ENCODE measurements at places on chromosomes 5 and 9.

GRCh38 chr9:27054841-27055240 lies 49.4 kb upstream of the LRRC19 start:
- no peak for DNase-seq

DNA sequence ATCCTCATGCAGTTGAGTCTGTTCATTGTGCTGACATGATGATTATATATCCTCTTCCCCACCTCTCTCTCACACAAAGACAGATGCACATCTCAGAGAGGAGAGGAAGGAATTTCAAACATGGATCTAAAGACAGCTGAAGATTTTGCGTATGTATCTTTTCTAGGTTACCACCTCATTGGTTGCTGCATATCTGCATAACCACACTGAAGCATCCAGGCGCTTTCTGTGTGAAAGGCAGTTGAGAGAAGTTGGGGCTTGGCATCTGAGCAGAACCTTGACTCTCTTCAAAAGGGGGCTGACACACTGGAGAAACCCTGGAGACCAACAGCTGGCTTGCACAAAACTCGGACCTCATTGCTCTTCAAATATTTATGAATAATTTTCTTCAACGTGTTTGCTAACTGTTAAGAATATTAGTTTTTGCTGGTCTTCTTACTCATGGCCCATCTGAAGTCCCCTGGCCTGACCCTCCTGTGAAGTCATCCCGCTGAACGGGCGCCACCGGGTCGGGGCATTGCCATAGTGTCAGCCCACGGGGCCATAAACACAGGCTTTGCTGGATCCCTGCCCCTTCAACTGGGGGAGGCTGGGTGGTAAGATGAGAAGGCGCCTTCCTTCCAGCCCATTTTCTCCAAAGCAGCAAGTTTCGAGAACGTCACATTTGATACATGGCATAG lies 593.2 kb upstream of the CLINT1 start:
- DNase-seq, result no peak

DNA sequence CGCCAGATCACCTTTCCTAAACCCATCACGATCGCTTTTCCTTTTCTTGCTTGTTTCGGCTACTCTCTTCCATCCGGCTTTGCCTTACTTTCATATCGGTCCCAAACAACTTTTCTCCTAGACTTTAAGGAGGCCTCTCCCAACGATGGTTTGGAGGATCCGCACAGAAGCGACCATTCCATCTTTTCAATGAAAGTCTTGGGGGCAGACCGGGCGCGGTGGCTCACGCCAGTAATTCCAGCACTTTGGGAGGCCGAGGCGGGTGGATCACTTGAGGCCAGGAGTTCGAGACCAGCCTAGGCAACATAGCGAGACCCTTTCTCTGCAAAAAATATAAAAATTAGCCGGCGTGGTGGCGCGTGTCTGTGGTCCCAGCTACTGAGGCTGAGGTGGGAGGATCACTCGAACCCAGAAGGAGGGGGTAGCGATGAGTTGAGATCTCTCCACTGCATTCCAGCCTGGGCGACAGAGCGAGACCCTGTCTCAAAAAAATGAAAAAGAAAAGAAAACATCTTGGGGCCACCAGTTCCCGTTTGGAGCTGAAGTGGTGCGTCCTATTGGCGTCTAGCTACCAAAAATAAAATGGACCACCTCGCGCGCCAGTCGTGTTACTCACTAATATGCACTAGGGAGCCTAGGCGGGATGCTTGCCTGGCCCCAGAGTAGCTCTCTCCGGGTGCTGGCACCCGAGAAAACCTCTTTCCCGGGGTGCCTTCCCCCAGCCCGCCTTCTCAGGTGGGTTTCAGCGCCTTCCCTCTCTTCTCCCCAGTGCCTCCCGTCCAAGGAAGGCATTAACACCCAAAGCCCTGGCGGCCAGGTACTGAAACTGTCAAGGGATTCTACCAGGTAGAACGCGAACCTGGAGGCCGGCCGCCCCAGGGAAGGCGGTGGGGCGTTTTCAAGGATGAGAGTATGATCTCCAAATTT lies 800 bp upstream of the AP3B1 start:
- DNase-seq, result peak; percentile 66

- DNase-seq, result no peak
These were observed 294.1 kb upstream of the SMC2 start for GRCh38 chr9:103799959-103800358.

GRCh38 chr5:530001-530955 lies 6.0 kb upstream of the SLC9A3 start:
- DNase-seq, result peak; percentile 31

- peak; percentile 22 for DNase-seq
These were observed 60.7 kb upstream of the SYNPO start for GRCh38 chr5:150579462-150580400.

GRCh38 chr5:171158581-171158980 lies 150.5 kb upstream of the TLX3 start:
- no peak for DNase-seq

GRCh38 chr9:115495052-115495635 lies 377.2 kb upstream of the TNC start:
- no peak for DNase-seq

- no peak for DNase-seq
These were observed 444.3 kb downstream of the ENC1 start for GRCh38 chr5:74196233-74196632.

- DNase-seq, result no peak
These were observed 63.3 kb upstream of the PCA3 start for GRCh38 chr9:76700916-76701315.

GRCh38 chr9:88006511-88007290 lies 32.4 kb upstream of the CDK20 start:
- no peak for DNase-seq

DNA sequence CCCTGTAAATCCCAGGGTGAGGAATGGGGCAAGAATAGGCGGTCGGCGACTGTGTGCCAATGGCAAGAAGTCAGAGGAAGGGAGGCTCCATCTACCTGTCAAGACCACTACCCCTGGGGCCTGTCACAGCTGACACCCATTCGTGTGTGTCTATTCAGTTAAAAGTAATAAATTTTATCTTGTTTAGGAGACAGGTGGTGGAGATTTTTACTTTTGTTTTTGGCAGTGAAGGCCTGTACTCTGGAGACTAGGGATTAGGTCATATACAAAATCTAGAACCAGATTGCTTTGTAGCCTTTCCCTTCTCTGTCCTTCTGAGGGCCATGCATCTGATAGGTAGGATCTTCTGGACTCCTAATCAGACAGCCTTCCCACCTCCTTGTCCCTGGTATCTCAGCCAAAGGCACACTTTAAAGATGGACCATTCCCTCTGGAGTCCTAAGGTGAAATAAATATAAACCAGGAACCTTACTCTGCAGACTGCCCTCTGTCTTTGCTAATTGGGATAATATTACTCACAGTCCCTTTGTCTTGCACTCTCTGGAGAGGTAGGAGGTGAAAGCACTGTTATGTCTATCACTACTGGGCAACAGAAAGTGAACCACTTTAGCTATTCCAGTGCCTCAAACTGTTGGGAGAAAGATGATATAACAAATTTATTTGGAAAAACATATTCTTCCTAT lies 213.2 kb upstream of the ACTBL2 start:
- DNase-seq, result no peak

GRCh38 chr9:134484479-134484878 lies 157.1 kb upstream of the COL5A1 start:
- DNase-seq, result no peak
